Fibroblast of the aortic adventitia (primary cell): ENCODE measurements at places on chromosomes 3 and 15. TPM values are rescaled to one million over a fixed set of nuclear protein-coding genes. Genes with fewer than 3 reads are reported as not detected.

TFG gene
- 68.9 and 143 TPM in 2 replicates for total RNA-seq

KLHDC8B gene
- 23.8 and 91.7 TPM in 2 replicates for total RNA-seq

STAB1 gene
- 0.90 and 1.1 TPM in 2 replicates for total RNA-seq

SLC12A1 gene
- under 0.01 TPM in 1 of 2 replicates, not detected in the other for total RNA-seq

TEX55 gene
- total RNA-seq: not detected in 2 replicates
